ENCODE measurements at places on chromosomes 7 and 10. TPM values are rescaled to one million over a fixed set of nuclear protein-coding genes. Genes with fewer than 3 reads are reported as not detected.

GRCh38 chr10:11018855-11019631 is 1.4 kb downstream of the CELF2 start:
- peaks cover 79% of the 10 kb centered on the region for H3K27me3 ChIP-seq
- H3K4me3 ChIP-seq = peak overlapping the region; percentile 51
- DNase-seq = no peak
- H3K36me3 ChIP-seq = no peaks in the 10 kb centered on the region
- H3K27ac ChIP-seq = no peak overlapping the region

- peaks cover 29% of the 10 kb centered on the region for H3K36me3 ChIP-seq
- H3K4me1 ChIP-seq = peaks cover 25% of the 10 kb centered on the region
- no peak overlapping the region for H3K4me3 ChIP-seq
- H3K27me3 ChIP-seq = no peaks in the 10 kb centered on the region
- no peak for DNase-seq
Measured at GRCh38 chr7:37117292-37117691, 331.4 kb downstream of the ELMO1 start.

- H3K36me3 ChIP-seq = peaks cover 37% of the 10 kb centered on the region
- H3K27ac ChIP-seq = peak overlapping the region; percentile 79
- no peak for DNase-seq
- peak overlapping the region; percentile 20 for H3K4me3 ChIP-seq
- peaks cover 29% of the 10 kb centered on the region for H3K4me1 ChIP-seq
Measured at GRCh38 chr10:30984563-30985328, 46.9 kb downstream of the ZNF438 start.

DNA sequence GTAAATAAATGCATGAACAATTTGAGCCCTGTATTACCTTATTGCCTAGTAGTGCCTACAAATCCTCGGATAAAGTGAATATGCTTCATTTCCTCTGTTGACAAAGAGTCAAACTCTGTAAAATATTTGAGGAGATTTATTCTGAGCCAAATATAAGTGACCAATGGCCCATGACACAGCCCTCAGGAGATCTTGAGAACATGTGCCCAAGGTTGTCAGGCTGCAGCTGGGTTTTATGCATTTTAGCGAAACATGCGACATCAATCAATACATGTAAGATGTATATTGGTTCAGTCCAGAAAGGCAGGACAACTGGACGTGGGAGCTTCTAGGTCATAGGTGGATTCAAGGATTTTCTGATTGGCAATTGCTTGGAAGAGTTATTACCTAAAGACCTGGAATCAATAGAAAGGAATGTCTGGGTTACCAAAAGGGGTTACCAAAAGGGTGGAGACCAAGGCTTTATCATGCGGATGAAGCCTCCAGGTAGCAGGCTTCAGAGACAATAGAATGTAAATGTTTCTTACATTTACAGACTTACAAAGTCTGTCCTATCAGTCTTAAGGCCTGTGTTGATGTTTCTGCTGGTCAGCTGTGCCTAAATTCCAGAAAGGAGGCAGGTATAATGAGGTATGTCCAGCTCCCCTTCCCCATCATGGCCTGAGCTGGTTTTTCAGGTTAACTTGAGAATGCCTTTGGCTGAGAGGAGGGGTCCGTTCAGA is 220.1 kb upstream of the FZD1 start:
- no peak overlapping the region for H3K27ac ChIP-seq
- no peaks in the 10 kb centered on the region for H3K36me3 ChIP-seq
- no peak overlapping the region for H3K4me3 ChIP-seq
- no peak for DNase-seq
- H3K4me1 ChIP-seq = no peaks in the 10 kb centered on the region
- H3K27me3 ChIP-seq = peaks cover 1% of the 10 kb centered on the region

- peaks cover 26% of the 10 kb centered on the region for H3K36me3 ChIP-seq
- peak overlapping the region; percentile 84 for H3K27ac ChIP-seq
- no peaks in the 10 kb centered on the region for H3K27me3 ChIP-seq
- no peak for DNase-seq
- peaks cover 38% of the 10 kb centered on the region for H3K4me1 ChIP-seq
Measured at GRCh38 chr7:50227726-50228125, 76.8 kb upstream of the IKZF1 start.

GRCh38 chr10:27241010-27241651 is 534 bp upstream of the ACBD5 start:
- peak overlapping the region; percentile 98 for H3K4me3 ChIP-seq
- peaks cover 32% of the 10 kb centered on the region for H3K4me1 ChIP-seq
- peaks cover 20% of the 10 kb centered on the region for H3K36me3 ChIP-seq
- H3K27me3 ChIP-seq = peaks cover 2% of the 10 kb centered on the region
- peak overlapping the region; percentile 96 for H3K27ac ChIP-seq

DNA sequence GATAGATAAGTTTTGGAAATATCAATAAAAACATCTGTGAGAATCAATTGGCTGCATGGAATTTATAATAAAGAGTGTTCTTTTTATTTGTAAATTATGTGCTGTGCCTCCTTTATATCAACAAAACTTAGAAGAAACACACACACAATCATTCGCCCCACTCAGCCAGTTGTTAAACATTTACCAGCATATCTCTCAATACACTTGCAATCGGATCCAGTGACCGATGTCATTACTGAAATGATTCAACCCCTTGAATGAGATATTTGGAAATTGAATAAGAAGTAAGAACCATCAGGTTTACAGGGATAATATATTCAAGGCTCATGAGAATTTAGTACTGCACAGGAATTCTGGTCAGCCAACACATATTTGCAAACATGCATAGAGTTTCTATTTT is 35.6 kb downstream of the TAF3 start:
- peaks cover 20% of the 10 kb centered on the region for H3K36me3 ChIP-seq
- DNase-seq = no peak
- H3K4me3 ChIP-seq = no peak overlapping the region
- H3K4me1 ChIP-seq = peaks cover 2% of the 10 kb centered on the region

DNA sequence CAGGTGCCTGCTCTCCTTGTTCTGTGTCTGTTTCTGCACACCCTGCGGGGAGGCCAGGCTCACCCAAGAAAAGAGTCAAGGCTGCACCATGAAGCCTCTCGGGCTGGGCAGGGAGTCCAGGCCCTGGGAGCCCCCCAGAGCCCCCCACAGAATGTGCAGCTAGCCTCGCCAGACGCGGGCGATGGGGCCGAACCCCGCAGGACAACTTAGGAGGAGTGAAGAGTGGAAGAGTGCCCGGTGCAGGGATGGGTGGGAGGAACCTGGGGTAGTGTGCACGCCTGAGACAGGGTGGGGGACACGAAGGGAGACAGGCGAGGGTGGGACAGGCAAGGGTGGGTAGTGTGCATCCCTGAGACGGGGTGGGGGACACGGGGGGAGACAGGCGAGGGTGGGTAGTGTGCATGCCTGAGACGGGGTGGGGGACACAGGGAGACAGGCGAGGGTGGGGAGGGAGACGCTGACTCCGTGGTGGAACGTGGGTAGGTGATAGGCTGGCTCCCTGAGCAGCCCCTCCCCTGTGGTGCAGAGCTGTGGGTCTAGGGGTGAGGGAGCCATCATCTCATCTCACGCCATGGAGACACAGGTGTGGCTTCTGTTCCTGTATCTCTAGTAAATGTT is 615.4 kb downstream of the DNAJB6 start:
- DNase-seq = no peak
- H3K27me3 ChIP-seq = no peaks in the 10 kb centered on the region
- no peaks in the 10 kb centered on the region for H3K4me1 ChIP-seq
- H3K36me3 ChIP-seq = no peaks in the 10 kb centered on the region
- no peak overlapping the region for H3K27ac ChIP-seq

GRCh38 chr7:20228654-20229053 is 11.5 kb upstream of the MACC1 start:
- H3K27me3 ChIP-seq = peaks cover 8% of the 10 kb centered on the region
- no peaks in the 10 kb centered on the region for H3K36me3 ChIP-seq
- H3K4me3 ChIP-seq = no peak overlapping the region

DNA sequence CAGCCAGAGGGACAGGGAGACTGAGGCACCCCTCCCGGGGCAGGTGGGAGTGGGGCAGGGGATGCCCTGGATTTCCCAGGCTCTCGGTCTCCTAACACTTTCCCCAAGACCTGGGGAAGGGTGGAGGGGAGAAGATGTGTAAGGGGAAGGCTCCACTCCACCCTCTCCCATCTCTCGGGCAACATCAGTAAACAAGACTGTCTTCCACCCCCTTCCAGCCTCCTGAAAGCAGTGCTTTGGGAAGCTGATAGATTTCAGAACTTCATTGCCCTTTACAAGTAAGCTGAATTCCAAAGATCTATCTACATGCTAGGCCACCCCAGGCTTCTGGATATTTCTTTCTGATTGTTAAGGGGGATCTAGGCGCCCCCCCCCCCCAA is 3.7 kb downstream of the FLNC start:
- H3K4me1 ChIP-seq = peaks cover 6% of the 10 kb centered on the region
- no peaks in the 10 kb centered on the region for H3K36me3 ChIP-seq
- peaks cover 38% of the 10 kb centered on the region for H3K27me3 ChIP-seq
- H3K27ac ChIP-seq = no peak overlapping the region
- no peak overlapping the region for H3K4me3 ChIP-seq

The HOXA10 gene
- total RNA-seq = not detected

The AZGP1 gene
- not detected for total RNA-seq

The COL17A1 gene
- not detected for total RNA-seq

The ANLN gene
- 38.0 TPM for total RNA-seq

GRCh38 chr7:25068502-25069213 is 56.4 kb downstream of the CYCS start:
- DNase-seq = no peak
- H3K36me3 ChIP-seq = no peaks in the 10 kb centered on the region
- H3K27me3 ChIP-seq = no peaks in the 10 kb centered on the region
- no peak overlapping the region for H3K27ac ChIP-seq
- peaks cover 28% of the 10 kb centered on the region for H3K4me1 ChIP-seq
- H3K4me3 ChIP-seq = no peak overlapping the region

- H3K4me3 ChIP-seq = no peak overlapping the region
- DNase-seq = no peak
- H3K36me3 ChIP-seq = no peaks in the 10 kb centered on the region
Measured at GRCh38 chr10:71419002-71419540, 22.4 kb downstream of the CDH23 start.
